ENCODE measurements at places on chromosomes 7 and 10. TPM values are rescaled to one million over a fixed set of nuclear protein-coding genes. Genes with fewer than 3 reads are reported as not detected.

Gene OGA
- 21.6 TPM for polyA plus RNA-seq

Gene AGR3
- not detected for polyA plus RNA-seq

Gene TECTB
- polyA plus RNA-seq, result not detected

DNA sequence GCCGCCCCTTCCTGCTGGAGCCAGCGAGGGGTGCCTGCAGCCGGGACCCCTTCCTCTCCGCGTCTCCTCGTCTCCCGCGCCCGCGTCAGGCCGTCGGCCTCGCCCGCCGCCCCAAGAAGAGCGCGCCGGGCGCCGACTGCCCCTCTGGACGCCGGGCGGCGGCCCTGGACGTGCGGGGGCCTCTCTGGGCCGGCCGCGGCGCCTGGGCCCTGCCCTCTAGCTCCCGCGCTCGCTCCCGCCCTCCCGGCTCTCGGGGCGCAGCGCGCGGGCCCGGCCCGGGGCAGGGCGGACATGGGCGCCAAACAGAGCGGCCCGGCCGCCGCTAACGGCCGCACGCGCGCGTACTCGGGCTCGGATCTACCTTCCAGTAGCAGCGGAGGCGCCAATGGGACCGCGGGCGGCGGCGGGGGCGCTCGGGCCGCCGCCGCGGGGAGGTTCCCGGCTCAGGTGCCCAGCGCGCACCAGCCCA lies 704 bp downstream of the ZNRF2 start:
- no peaks in the 10 kb centered on the region for H3K36me3 ChIP-seq
- peak overlapping the region; percentile 39 for H3K4me3 ChIP-seq
- peak overlapping the region; percentile 84 for H3K27ac ChIP-seq
- no peaks in the 10 kb centered on the region for H3K27me3 ChIP-seq

DNA sequence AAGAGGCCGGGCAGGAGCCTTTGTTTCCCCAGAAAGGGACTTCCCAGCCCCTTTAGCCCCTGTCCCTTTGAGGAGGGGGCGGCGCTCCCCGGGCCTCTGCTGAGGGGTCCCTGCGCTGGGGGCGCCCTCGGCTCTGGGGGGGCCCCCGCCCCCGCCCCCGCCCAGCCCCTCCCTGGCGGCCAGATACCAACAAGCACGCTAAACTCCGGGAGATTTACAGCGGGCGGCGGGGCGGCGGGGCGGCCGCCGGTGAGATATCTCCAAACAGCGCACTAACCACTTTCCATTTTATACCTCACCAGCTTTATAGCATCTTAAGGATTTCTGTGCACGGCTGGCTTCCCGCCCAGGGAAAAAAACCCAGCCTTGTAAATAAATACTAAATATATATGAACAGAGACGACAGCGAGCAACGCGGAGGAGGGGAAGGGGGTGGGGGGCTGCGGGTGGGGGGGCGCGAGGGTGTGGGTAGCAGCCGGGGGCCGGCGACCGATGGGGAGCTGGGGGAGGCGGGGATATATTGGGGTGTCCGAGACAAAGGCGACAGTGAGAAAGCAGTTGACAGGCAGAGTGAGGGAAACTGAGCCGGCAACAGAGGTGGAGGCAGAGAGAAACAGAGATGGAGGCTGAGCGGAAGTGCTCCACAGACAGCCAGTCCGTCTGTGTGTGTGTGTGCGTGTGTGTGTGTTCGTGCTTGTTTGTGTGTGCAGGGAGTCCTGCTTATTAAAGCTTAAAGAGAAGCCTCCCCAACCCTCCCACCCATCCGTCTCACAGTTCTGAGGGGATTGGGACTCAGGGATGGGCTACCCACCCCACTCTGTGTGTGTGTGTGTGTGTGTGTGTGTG lies 85.8 kb downstream of the HIF1AN start:
- no peak overlapping the region for H3K4me3 ChIP-seq
- H3K27ac ChIP-seq, result no peak overlapping the region
- H3K4me1 ChIP-seq, result no peaks in the 10 kb centered on the region

DNA sequence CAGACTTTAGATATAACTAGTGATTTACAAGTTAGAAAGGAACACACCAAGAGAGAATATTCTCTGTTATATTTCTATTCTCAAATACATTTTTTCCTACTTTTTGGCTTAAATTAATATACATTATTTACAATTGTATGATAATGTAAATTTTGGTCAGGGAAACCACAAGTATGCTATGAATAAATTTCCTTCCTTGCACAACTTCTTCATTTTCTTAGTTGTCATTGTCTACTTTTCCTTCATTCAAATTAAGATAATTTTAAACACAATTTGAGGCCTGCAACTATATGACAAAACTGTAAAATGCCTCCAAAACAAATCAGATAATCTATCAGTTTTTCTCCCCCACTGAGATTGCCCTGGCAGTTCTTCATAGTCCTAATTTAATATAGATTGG lies 131.3 kb downstream of the CDK14 start:
- no peaks in the 10 kb centered on the region for H3K4me1 ChIP-seq
- no peak for DNase-seq
- no peaks in the 10 kb centered on the region for H3K36me3 ChIP-seq
- no peak overlapping the region for H3K27ac ChIP-seq
- H3K27me3 ChIP-seq, result no peaks in the 10 kb centered on the region
- no peak overlapping the region for H3K4me3 ChIP-seq

Gene MSS51
- polyA plus RNA-seq, result 2.3 TPM

DNA sequence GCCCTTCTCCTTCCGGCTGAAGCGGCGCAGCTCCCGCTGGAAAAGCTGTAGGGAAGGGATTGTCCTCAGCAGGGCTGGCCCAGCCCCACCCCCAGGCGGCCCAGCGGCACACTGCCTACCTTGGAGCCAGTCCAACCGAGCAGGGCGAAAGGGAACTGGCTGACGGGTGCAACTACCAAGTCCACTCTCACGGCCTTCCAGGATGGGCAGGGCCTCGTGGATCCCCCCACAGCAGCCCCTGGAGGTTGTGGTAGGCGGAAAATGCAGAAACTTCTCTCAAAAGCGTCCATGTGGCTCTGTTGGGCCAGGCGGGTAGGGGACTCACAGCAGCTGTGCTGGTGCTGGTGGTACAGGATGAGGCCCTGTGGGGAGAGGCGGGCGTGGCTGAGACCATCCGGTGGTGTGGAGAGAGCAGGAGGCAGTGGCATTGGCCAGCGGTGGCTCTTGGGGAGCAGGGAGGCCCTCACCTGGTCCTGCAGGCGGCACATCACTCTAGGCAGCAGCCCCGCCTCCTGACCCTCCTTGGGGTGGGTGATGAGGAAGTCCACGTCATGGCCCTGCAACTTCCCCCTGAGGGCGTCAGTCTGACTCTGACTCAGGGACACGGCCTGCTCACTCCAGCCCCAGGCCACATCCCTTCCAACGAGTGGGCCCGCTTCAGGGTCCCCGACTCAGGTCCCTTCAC lies 8.4 kb upstream of the PGAM2 start:
- peak overlapping the region; percentile 95 for H3K27ac ChIP-seq
- H3K27me3 ChIP-seq, result no peaks in the 10 kb centered on the region
- H3K4me3 ChIP-seq, result peak overlapping the region; percentile 2
- peak; percentile 65 for DNase-seq
- no peaks in the 10 kb centered on the region for H3K36me3 ChIP-seq

DNA sequence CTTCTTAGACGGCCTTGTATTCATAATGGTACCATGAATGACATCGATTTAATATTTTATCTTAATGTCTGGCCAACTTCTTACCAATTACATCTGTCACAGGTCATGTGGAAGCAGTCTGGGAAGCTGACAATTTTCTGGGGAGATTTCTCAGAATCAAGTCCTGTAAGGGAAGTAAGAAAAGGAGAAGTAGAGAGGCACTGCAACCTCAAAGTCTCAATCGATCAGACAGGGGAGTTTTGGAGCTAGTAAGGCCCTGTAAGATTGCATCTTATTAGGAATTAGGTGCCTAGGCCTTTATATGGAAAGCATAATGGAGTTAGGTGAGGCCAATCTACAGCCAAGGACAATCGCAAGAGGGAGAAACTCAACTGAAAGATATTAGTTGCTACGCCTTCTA lies 694.6 kb upstream of the SORCS1 start:
- H3K4me1 ChIP-seq, result no peaks in the 10 kb centered on the region
- H3K27ac ChIP-seq, result no peak overlapping the region
- H3K36me3 ChIP-seq, result no peaks in the 10 kb centered on the region
- no peaks in the 10 kb centered on the region for H3K27me3 ChIP-seq

GRCh38 chr10:73614720-73615119 lies 23.6 kb upstream of the USP54 start:
- no peak for DNase-seq
- no peak overlapping the region for H3K27ac ChIP-seq
- H3K36me3 ChIP-seq, result no peaks in the 10 kb centered on the region
- no peaks in the 10 kb centered on the region for H3K27me3 ChIP-seq

- H3K36me3 ChIP-seq, result no peaks in the 10 kb centered on the region
- peaks cover 23% of the 10 kb centered on the region for H3K4me1 ChIP-seq
- H3K27me3 ChIP-seq, result no peaks in the 10 kb centered on the region
Measured at GRCh38 chr7:42234736-42235135, 2.3 kb downstream of the GLI3 start.

Gene ASB10
- not detected for polyA plus RNA-seq

DNA sequence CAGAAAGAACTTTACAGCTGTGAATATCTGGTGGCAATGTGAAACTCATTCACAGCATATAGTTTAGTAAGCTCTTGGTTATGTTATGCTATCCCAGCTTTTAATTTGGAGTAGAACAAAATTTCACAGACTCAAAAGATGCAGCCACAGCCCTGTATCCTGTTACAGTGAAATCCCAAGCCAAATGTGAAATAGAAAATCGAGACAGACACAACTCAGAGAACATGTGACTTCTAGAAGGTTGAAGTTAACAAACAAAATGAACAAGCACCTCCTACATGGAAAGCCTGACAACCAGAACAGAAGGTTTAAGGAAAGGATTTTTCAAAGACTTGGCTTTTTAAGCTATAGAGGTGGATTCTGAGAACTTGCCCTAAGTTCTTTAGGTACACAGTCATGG lies 39.6 kb downstream of the JAZF1 start:
- no peaks in the 10 kb centered on the region for H3K4me1 ChIP-seq
- H3K27me3 ChIP-seq, result no peaks in the 10 kb centered on the region
- DNase-seq, result no peak
- no peak overlapping the region for H3K27ac ChIP-seq

Gene MALRD1
- not detected for polyA plus RNA-seq

Gene PRSS37
- not detected for polyA plus RNA-seq

DNA sequence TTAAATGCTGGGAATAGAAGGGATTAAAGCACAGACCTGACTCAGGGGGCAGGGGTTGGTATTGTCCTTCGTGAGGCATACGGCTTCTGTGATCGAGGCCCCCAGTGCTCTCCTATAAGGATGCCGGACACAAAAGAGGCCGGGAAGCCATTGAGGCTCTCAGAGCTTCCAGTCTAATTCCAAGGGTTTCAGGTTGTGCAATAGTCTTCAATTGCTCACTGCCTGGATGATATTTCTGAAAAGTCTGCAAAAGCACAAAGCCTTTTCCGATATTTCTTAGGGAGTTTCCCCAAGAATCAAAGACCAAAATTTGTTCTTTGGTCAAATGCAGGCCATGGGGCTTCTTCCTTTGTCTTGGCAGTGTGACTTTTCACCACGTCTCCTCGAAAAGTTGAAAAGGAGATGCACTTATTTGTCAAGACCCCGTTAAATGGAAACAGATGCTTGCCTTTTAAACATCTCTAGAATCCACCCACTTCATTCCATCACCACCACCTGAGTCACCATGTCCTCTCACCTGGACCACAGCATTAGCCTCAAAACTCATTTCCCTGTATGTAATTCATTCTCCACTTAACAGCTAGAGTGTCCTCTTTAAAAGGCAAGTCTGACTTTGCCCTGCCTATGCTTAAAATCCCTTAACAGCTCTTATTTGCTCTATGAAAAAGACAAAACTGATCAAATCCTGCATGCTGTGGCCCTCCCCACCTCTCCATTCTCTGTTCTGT lies 134.8 kb upstream of the NAMPT start:
- peaks cover 9% of the 10 kb centered on the region for H3K4me1 ChIP-seq
- H3K4me3 ChIP-seq, result no peak overlapping the region
- no peak for DNase-seq

- peaks cover 7% of the 10 kb centered on the region for H3K27me3 ChIP-seq
- DNase-seq, result no peak
- no peaks in the 10 kb centered on the region for H3K4me1 ChIP-seq
- H3K36me3 ChIP-seq, result no peaks in the 10 kb centered on the region
Measured at GRCh38 chr7:92409357-92409756, 37.9 kb upstream of the GATAD1 start.

Gene FAM25A
- not detected for polyA plus RNA-seq

GRCh38 chr7:37987732-37988131 lies 67.3 kb downstream of the EPDR1 start:
- H3K4me3 ChIP-seq, result no peak overlapping the region
- no peaks in the 10 kb centered on the region for H3K4me1 ChIP-seq
- no peaks in the 10 kb centered on the region for H3K27me3 ChIP-seq
- H3K36me3 ChIP-seq, result no peaks in the 10 kb centered on the region

- no peaks in the 10 kb centered on the region for H3K4me1 ChIP-seq
- no peak overlapping the region for H3K27ac ChIP-seq
- no peaks in the 10 kb centered on the region for H3K36me3 ChIP-seq
- no peak for DNase-seq
Measured at GRCh38 chr10:20890491-20891337, 6.4 kb downstream of the NEBL start.

Gene STOX1
- polyA plus RNA-seq, result 0.06 TPM

- H3K36me3 ChIP-seq, result no peaks in the 10 kb centered on the region
- no peak overlapping the region for H3K27ac ChIP-seq
- no peak overlapping the region for H3K4me3 ChIP-seq
- DNase-seq, result peak; percentile 46
Measured at GRCh38 chr7:87474533-87475358, 734 bp downstream of the ABCB4 start.

DNA sequence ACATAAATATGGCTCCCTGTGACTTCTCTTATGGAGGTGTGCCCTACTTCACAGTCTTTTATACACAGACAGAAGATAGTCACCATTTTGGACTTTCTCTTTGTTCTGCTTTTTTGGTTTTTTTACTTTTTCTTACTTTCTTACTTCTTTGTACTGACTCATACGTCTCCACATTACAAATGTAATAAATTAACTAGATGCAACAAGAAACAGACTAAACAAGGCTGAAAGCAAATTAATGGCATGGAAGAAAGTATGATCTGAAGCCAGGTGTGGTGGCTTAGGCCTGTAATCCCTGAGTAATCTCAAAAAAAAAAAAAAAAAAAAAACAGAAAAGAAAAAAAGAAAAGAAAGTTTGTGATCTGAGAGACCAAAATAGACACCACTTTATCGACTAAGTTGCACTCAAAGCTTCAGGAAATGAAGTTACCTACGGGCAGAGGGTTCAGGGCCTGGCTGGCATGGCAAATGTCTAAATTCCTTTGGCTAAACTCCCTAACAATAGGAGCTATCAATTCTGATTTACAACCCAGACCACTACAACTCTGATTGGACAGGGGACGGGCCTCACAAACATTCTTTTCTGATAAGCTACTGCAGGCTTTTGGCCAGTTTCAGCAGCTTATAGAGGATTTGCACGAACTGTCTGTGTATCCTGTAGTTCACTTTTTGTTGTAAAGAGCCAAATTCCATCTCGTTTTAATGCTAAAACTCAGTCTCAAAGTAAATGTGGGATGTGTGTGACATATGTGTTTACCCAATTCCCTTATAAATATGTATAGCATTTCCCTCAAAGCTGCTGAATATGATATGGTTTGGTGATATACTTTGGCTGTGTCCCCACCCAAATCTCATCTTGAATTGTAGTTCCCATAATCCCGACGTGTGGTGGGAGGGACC lies 129.1 kb downstream of the SEPTIN14 start:
- peak; percentile 47 for DNase-seq
- H3K27me3 ChIP-seq, result no peaks in the 10 kb centered on the region
- H3K4me1 ChIP-seq, result no peaks in the 10 kb centered on the region

Gene PVRIG
- not detected for polyA plus RNA-seq

GRCh38 chr7:26409661-26410547 lies 118.2 kb downstream of the SNX10 start:
- H3K4me1 ChIP-seq, result no peaks in the 10 kb centered on the region
- no peak for DNase-seq
- no peaks in the 10 kb centered on the region for H3K27me3 ChIP-seq
- no peak overlapping the region for H3K4me3 ChIP-seq
- no peaks in the 10 kb centered on the region for H3K36me3 ChIP-seq
- no peak overlapping the region for H3K27ac ChIP-seq
